ENCODE measurements at places on chromosomes 5 and 9.
A peak's percentile ranks its signal among the peaks of the same experiment; 100 is the strongest.

GRCh38 chr9:136860529-136860928, 5.6 kb downstream of the EDF1 start:
- DNase-seq = no peak

GRCh38 chr9:110960288-110960687, 78.0 kb downstream of the LPAR1 start:
- no peak for DNase-seq

- DNase-seq = peak; percentile 13
Measured at GRCh38 chr5:50406877-50407276, 34.2 kb downstream of the EMB start.

GRCh38 chr5:136679233-136679632, 313.9 kb upstream of the TRPC7 start:
- DNase-seq = no peak

DNA sequence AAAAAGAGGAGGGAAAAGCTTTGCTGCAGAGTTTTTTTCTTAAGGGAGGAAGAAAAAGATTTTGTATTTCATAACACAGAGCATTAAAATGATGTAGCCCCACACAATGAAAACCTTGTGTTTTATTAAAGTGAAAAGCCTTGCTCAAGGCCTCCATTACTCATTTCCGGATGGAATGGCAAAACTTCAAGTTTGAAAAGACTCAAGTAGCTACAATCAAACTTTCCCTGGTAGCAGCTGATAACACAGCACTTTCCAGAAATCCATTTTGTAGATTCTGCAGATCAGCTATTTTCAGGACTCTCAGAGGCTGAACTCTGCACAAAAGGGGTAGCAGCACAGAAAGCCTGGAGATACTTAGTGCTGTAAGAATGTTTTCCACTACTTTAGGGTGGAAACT, 374.8 kb downstream of the NFIB start:
- DNase-seq = no peak

GRCh38 chr5:72451741-72452505, 55.3 kb downstream of the ZNF366 start:
- no peak for DNase-seq

- DNase-seq = no peak
Measured at GRCh38 chr9:117355542-117355941, 59.3 kb downstream of the ASTN2 start.

DNA sequence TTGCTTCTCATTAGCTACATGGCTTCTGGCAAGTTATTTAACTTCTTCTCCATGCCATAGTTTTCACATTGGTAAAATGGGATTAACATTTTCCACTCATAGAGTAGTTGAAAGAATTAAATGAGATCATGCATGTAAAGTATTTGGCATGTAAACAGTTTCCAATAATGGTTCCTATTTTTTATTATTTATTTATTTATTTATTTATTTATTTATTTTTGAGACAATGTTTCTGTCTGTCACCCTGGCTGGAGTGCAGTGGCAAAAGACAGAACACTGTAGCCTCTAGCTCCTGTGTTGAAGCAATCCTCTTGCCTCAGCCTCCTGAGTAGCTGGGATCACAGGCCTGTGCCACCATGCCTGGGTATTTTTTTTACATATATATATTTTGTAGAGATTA, 117.7 kb downstream of the DOCK2 start:
- no peak for DNase-seq

DNA sequence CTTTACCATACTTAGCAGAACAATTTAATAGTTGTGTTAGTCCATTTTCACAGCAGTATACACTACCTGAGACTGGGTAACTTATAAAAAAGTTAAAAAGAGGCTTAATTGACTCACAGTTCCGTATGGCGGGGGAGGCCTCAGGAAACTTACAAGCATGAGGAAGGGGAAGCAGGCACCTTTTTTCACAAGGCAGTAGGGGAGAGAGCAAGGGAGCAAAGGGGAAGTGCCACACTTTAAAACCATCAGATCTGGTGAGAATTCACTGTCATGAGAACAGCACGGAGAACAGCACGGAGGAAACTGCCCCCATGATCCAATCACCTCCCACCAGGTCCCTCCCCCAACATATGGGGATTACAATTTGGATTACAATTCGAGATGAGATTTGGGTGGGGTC, 269.9 kb downstream of the MTRR start:
- DNase-seq = no peak

DNA sequence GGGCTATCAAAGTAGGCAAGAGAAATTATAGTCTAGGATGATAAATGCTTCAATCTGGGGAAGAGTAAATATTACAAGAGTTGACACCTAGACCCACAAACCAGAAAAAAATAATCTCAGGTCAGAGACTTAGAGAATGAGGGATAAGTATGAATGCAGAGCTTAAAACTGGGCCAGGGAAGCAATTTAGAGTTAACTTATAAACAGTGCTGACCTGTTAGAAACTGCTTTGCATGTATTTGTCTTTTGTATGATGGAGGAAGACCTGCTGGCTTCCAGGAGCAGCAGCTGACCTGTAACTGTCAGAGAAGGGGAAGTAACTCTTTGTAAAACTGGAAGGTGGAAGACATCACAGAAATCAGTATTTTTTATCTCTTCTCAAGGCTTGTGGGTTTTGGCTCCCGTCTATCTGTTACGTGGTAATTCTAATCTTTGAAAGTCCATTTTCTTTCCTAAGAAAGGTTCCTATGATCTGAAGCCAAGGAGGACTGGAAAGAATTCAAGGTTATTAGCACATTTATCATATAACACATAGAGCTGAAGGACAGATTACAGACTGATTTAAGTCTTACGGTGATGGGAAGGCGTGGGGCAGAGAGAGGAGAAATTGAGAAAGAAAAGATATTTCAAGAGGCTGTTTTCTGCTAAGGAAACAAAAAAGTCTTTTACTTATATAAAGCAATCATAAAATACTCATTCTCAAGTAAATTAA, 114.7 kb upstream of the ADAMTS19 start:
- DNase-seq = no peak

GRCh38 chr5:90621848-90622247, 63.3 kb downstream of the ADGRV1 start:
- no peak for DNase-seq

DNA sequence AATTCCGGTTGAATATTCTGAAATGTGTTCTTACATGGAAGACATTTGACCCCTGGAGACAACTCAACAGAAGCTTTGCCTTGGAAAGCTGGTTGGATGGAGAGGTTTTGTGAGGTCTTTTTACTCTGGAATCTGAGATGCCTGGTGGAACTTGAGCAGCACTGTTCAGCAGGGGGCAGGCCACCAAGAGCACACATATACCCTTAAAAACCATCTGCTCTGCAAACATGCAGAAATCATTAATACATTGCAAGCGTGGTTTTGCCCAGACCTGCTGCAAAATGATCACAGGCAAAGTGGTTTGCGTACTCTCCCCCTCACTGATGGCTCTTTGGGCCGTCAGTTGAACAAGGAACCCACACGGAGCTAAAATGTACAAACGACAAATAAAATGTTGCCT, 32.8 kb upstream of the DAP start:
- DNase-seq = no peak

GRCh38 chr5:159508344-159508743, 178.1 kb upstream of the IL12B start:
- no peak for DNase-seq

- no peak for DNase-seq
Measured at GRCh38 chr9:133592731-133593409, 16.3 kb downstream of the FAM163B start.

DNA sequence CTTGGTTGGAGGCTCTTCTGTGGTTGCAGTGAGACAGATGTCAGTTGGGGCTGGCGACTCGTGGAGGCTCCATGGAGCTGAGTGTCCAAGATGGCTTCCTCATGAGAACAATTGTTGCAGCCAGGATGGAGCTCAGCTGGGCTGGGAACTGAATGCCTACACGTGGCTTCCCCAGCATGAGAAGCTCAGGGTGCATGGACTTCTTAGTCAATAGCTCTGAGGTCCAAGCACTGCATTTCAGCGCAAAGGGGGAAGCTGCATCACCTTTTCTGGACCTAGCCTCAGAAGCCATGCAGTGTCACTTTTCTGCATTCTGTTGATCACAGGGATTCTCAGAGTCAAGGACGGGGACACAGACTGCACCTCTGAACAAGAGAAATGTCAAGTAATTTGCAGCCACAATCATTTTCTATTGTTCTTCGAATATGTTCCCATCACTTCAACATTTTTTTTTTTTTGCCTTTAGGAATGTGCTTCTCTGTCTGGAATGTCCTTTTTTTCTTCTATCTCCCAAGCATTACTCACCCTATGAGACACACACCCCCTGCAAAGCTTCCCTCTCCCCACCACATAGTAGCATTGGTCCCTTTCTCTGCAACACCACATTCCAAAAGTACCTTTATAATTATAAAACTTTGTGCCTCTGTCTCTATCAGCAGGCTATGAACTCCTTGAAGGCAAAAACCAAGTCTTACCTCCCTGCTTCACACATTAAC, 57.5 kb upstream of the STK32A start:
- DNase-seq = no peak

DNA sequence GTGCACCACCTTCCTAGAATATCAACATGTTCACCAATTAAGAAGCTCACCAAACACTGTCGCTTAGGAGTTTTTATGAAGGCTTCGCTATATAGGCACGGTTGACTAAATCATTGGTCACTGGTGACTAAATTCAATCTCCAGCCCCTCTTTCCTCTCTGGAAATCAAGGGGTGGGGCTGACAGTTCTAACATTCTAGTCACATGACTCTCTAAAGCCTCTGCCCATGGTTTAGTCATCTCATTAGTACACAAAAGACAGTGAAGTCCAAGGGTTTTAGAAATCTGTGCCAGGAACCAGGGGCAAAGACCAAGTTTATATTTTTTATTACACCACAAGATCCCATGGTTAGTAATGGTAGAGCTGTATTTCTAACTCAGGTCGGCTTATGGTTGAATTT, 243.2 kb downstream of the ELAVL2 start:
- DNase-seq = no peak

DNA sequence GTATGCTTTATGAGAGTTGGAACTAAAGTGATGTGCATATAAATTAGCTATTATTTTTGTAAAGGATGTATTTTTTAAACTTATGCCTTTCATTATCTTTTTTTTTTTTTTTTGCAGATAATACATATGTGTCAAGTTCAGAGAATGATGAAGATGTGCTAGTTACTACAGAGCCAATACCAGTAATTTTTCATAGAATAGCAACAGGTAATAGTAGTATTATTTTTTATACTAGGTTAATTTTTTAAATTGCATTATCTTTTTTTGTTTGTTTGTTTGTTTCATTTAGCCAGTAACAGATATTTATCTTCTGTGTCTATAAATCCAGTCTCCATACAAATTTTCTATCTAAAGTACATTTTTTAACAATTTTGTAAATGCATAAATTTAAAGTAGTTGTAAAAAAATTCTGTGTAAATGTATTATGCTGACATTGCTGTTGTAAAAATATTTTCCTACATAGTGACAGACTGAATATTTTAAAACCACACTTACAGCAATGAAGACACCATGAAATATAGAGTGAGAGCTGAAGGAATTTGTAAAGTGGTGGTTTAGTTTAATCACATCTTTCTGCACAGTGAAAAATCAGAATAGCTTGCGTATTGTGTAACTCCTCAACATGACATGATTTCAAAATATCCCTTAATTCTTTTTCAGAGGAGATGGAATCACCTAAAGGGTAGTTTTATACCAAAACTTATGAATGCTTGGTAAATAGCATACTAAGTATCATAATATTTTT, 93.3 kb downstream of the PARP8 start:
- DNase-seq = no peak

DNA sequence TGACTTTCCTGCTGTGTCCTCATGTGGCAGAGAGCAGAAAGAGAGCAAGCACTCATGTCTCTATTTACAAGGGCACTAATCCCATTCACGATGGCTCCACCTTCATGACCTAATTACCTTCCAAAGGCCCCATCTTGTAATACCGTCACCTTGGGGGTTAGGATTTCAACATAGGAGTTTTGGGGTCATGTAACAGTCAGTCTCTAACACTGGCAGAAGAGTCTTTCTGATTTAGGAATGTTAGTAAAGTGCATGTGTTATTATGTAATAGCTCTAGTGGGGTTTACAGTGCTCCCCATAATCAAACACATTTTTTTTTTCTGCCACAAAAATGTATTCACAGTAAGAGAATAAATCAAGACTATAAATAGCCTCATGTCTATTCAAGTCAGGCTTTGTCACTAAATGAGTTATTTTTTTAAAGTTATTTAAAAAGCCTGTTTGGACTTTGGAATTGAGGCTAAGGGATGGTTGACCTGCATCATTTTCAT, 19.1 kb downstream of the GALNT10 start:
- DNase-seq = no peak

DNA sequence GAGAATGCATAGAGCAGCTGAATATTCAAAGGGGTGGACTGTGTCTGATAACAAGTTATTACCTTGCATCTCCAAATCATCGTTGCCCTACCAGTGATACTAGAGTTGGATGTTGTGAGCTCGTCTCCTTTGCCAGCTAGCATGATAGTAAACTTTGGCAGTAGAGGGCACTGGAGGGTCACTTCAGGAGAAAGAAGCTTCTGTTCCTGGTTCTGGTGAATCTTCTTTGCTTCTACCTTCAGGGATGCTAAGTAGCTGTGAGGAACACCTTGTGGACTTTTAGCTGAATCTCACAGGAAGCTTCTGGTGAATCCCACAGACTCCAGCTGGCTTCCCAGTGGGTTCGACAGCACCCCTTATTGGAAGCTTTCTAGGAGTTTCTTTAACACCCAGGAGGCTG, 626.6 kb upstream of the SGCD start:
- DNase-seq = no peak

Data from DMS153 (cell line).